ENCODE measurements at places on chromosomes 1 and 21.

DNA sequence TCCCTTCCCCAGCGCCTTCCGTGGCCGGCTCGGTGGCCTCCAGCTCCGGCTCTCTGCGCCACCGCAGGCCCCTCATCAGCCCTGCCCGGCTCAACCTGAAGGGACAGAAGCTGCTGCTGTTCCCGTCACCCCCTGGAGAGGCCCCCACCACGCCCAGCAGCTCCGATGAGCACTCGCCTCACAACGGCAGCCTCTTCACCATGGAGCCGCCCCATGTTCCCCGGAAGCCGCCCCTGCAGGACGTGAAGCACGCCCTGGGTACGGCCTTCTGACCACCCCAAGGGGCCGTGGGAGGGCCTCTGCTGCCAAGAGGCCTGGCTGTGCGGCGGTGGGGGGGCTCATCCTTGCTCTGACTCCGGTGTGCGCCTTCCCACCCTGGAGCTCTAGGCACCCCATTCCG, 21.8 kb downstream of the TMEM201 start:
- DNase-seq, result no peak

DNA sequence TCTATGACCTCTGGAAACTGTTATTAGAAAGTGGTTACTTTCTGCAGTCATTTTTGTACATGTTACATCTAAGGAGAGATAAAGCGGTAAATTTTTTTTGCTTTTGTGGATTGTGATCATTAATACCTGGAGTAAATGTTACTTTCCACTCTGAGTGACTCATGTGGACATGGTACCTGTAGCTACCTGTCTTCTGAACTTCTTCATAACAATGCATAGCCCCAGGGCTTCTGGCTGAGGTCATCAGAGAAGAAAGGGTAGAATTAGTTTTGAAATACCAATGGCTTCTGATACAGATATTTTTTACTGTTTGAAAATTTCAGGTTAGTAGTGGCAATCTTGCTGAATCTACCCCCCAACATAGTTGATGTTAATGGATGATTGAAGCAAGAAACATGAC, 489.3 kb downstream of the RWDD3 start:
- DNase-seq, result no peak

DNA sequence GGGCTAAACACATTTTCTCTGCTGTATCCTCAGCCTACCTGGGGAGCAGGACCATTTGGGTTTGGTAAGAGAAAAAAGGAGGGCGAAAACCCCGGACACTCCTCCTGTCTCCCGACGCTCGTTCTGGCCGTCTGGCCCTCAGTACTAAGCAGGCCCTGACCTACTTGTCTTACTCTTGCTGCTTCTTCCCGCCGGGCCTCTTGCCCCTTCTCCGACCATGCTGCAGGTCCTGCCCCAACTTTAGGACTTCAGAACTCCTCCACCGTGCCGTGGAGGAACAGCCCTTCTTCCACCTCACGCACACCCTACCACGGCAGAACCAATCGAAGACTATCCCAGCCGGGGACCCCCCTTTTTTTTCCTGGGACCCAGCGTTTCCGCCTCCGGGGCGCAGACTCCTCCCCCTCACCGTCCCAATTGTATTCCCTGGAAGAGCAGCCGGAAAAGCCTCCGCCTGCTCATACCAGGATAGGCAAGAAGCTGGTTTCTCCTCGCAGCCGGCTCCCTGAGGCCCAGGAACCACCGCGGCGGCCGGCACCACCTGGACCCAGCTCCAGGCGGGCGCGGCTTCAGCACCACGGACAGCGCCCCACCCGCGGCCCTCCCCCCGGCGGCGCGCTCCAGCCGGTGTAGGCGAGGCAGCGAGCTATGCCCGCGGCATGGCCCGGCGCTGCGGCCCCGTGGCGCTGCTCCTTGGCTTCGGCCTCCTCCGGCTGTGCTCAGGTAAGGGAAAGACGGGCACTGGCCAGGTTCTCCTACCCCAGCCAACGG, at the start of gene CHRNB2:
Gene CHRNB2, plus strand, starts transcription at position 393 of the 771 bp plus-strand sequence. Its CDS starts 267 bp downstream, at position 660.
- DNase-seq, result peak; percentile 10

GRCh38 chr1:10692401-10693021, 103.9 kb downstream of the CASZ1 start:
- DNase-seq, result no peak

Measured in GM04504 (cell line).